Cerebellar nuclear complex (tissue), 1 donor: ENCODE measurements at places on chromosomes 11 and 22.

GRCh38 chr11:3221408-3222002 is 2.9 kb upstream of the MRGPRG start:
- no peak for DNase-seq

- DNase-seq, result no peak
Measured at GRCh38 chr11:86760577-86760976, 39.8 kb upstream of the PRSS23 start.

- DNase-seq, result no peak
Measured at GRCh38 chr22:19494676-19495173, 15.0 kb downstream of the CDC45 start.

DNA sequence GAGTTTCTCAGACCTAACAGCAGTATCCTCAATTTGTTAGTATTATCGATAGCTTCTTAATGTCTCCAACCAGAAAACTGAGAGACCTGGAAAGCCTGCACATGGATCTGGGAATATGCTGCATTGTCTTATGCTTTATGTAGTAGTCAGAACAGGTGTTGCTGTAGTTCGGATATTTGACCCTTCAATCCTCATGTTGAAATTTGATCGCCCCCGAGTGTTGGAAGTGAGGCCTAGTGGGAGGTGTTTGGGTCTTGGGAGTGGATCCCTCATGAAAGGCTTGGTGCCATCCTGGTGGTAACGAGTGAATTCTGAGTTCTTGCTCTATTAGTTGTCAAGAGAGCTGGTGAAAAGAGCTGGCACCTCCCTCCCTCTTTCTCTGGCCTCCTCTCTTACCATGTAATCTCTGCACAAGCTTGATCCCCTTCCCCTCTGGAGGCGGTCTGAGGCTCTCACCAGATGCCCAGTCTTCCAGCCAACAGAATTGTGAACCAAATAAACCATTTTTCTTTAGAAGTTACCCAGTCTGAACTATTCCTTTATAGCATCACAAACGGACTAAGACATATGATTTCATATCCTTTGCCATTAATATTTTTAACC is 227.1 kb downstream of the DDX10 start:
- no peak for DNase-seq

DNA sequence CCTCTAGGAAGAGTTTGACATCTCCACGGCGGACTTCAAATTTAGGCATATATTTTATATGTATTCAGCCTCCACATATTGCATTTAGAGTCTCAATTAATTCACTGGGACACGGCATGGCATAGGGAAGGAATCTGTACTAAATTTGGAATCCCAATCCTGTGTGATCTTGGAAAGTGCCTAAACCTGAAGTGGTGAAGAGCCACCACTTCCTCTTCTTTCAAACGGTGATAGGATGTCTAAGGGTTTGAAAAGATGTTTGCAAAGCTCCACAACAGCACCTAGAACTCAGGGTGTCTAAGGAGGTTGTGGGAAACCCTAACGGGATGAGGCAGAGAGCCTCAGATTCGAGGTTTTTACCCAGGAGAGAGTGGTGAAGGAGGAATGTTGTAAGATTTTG is 1.0 kb upstream of the L3MBTL2 start:
- no peak for DNase-seq

GRCh38 chr11:73945396-73945795 is 5.4 kb upstream of the DNAJB13 start:
- DNase-seq, result no peak

GRCh38 chr11:95279921-95280868 is 49.2 kb upstream of the SESN3 start:
- DNase-seq, result no peak

DNA sequence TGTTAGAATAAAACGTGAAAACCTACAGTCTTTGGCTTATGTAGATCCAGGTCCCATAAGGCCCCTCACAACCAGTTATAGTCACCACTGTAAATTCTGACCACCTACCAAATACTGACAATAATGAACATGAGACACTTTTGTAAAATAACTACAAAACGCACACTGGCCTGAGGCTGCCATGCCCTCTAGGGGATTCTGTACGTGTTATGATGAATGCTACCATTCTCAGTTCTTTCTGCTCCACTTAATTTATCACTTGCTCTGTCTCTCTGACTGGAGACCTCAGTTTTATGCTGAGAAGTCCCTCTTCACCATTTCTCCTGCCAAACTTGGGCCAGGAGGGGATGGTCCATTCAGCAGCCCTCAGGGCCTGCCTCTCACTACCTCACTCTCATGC is 18.7 kb upstream of the TMPRSS5 start:
- DNase-seq, result no peak

DNA sequence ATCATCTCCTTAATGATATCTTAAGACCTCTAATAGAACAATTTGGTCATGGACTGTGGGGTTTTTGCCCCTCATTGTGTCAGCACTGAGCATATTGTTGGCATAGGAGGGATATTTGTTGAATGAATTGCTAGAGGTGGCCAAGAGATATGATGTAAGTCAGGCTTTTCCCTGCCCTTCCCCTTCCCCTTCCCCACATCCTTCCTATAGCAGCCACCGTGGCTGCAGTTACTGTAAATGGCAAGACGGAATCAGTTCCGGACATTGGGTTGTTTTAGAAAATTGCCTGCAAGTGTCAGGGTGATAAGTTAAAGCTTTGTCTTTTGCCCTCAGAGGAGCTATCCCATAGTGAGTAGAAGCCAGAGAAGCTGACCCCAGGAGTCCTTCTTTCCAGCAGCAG is 23.0 kb downstream of the LIMK2 start:
- no peak for DNase-seq

DNA sequence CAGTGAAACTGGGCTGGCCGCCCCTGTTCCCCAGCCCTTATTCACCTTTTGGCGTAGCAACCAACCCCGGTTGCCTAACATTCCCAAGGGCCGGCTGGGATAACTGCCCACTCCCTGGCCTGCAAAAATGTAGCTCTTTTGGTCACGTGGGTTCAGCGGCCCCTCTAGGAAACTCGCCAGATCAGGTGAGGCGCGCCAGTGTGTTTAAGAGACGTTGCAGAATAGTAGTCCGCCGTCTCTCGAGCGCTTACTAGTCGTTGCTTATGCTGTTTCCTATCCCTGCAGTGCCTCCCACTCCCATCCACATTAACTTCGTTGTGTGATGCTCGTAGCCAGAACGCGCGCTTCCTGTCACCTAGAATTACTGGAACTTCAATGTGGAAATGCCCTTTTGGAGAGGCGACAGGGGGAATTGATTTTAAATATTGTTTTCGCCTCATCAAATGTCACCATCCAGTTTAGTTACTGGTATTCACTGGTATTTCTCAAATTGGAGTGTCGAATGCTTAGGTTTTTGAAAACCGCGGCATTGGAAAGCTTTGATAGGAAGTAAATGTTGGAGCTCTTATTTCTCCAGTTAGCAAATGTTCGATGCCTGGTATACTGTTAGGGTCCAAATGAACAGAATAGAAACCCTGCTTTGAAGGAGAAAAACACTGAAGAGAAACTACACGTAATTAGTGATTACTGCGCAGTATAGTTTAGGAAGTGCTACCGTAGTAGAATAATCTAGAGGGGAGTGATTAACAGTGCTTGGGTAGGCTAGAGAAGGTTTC is 823 bp downstream of the CEP57 start:
- no peak for DNase-seq

GRCh38 chr11:69309631-69310280 is 15.8 kb downstream of the MYEOV start:
- no peak for DNase-seq

DNA sequence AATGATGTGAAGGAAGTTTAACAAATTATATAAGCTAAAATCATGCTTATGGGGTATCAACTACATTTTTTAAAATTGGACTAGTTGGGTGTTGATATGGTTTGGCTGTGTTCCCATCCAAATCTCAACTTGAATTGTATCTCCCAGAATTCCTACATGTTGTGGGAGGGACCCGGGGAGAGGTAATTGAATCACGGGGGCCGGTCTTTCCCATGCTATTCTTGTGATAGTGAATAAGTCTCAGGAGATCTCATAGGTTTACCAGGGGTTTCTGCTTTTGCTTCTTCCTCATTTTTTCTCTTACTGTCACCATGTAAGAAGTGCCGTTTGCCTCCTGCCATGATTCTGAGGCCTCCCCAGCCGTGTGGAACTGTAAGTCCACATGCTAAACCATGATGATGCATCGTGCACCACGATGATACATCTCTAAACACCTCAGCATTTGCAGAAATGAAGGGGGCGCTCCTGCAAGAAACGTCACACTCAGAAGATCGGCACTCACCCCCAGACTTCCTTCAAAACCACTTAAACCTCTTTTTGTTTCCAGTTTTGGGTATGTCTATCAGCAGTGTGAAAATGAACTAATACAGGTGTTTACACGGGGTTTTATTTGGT is 340.0 kb downstream of the SHANK2 start:
- DNase-seq, result no peak

DNA sequence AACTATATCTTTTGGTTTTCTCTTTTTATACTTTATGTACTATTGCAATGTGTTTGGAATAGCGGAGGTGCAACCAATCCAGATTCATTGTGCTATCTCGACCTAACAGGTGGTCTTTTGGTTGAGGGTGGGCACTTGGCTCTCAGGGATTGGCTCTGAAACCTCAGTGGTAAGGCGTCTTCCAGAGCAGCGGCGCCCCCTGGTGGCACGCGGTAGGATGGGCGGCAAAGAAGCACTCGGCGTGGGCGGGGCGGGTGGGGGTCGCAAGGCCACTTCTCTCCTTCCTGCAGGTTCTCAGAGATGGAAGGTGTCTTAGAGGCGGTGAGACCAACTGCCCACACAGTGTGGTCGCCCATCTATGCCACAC is 19.2 kb upstream of the PLET1 start:
- peak; percentile 16 for DNase-seq

DNA sequence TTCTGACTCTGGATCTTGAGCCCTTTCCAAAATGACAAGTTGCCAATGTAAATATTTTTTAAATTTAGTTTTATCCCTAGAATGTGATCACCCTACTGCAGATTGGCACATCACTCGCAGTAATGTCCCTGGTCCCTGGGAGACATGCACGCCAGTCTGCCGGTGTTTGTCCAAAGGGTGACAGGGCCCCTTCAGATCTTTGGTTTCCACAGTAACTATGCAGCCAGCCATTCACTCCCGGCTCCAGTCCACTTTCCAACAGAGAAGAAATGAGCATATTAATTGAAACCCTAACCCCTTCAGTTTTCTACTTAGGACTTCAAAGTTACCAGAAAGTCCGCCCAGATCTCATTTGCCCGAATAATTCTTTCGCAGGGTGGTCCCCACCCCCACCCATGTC is 25.8 kb upstream of the RASSF10 start:
- DNase-seq, result no peak

- DNase-seq, result no peak
Measured at GRCh38 chr11:9639099-9639498, 24.8 kb upstream of the SWAP70 start.

DNA sequence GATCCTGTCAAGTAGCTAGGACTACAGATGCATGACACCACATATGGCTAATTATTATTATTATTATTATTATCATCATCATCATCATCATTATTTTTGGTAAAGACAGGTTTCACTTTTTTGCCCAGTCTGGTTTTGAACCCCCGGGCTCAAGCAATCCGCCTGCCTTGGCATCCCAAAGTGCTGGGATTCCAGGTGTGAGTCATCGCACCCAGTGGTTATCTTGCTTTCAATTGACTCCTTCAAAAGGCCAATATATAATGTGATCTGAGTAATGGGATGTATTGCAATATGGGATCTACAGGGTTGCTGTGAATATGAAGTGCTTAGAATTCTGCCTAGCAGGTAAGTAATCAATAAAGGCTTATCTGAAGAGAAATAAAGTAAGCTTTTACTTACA is 221.2 kb downstream of the SBF2 start:
- no peak for DNase-seq

GRCh38 chr11:34994854-34995253 is 78.4 kb downstream of the PDHX start:
- DNase-seq, result no peak

GRCh38 chr22:22839570-22840314 is 47.9 kb upstream of the IGLL5 start:
- DNase-seq, result no peak

DNA sequence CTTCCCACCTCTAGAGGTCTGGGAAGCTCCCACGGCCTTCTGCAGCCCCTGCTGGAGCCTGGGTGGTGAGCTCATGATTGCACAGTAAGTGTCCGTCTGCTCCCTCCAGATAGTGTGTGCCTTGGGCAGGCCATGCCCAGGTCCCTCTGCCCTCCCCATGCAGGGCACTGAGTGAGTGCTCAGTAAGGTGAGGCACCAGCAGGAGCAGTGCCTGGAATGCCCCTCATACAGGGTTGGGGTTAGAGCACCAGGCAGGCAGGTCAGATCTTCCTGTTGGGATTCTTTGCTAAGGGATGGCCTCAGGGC is 50.3 kb downstream of the NAT10 start:
- no peak for DNase-seq

- no peak for DNase-seq
Measured at GRCh38 chr11:35943309-35943708, 553 bp upstream of the LDLRAD3 start.

- DNase-seq, result no peak
Measured at GRCh38 chr11:19777377-19778102, 64.9 kb downstream of the NAV2 start.

- DNase-seq, result no peak
Measured at GRCh38 chr22:36048911-36049677, 20.5 kb upstream of the RBFOX2 start.

GRCh38 chr11:77656362-77656761 is 18.8 kb upstream of the CLNS1A start:
- DNase-seq, result no peak

DNA sequence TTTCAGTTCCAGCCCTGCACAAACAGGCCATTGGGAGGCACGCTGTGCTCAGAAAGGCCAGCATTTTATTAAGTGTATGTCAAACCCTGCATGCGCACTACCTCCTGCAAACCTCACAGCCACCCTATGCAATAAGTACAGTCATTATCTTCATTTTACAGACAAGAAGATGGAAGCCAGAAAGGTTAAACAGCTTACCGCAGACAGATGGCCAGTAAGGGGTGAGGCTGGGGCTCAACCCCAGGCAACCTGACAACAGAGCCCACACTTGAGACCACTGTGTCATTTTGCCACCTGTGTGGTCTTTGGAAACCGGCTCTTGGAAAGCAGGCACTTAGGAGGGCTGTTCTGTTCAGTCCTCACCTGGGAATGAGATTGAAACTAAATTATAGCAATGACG is 142.3 kb downstream of the NXPE2 start:
- DNase-seq, result no peak

GRCh38 chr22:22957090-22957489 is 69.5 kb downstream of the IGLL5 start:
- DNase-seq, result no peak
